ENCODE measurements at places on chromosomes 11 and 22.

- no peak for DNase-seq
These were observed 94.6 kb upstream of the PITPNB start for GRCh38 chr22:28013611-28014010.

DNA sequence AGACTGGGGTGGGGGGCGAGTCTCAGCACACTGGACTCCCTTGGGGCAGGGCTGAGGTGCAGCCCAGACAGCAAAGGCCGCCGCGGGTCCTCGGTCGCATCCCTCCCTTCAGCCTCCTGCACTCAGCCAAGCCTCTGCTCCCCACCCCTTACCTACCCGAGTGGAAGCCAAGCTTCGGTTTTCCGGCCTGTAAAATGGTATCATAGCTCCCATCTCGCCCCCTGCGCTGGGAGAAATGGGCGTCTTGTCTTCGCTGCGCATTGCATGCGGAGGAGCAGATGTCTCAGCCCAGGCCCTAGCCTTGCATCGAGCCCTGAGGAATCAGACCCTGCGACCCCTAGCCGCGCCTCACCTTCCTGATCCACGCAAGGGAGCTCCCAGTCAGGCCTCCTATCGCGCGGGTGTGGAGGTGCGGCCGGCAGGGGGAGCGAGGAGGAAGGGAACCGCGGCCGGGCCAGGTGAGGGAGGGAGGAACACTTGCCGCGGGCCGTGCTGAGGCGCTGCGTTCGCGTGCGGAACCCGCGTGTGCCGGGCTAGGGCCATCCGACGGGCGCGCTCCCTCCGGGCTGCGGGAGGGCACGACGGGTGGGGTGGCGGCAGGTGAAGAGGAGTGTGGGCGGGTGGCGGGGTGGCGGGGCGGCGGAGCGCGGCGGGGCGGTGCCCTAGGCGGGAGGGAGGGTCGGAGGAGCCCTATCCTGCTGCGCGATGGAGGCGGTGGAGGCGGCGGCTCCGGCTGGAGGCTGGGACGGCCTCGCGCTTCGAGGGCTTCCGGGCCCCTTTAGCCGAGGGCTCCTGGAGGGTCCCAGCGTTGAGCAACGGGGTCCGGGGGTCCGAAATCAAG is 4.1 kb upstream of the TBX1 start:
- DNase-seq, result no peak

DNA sequence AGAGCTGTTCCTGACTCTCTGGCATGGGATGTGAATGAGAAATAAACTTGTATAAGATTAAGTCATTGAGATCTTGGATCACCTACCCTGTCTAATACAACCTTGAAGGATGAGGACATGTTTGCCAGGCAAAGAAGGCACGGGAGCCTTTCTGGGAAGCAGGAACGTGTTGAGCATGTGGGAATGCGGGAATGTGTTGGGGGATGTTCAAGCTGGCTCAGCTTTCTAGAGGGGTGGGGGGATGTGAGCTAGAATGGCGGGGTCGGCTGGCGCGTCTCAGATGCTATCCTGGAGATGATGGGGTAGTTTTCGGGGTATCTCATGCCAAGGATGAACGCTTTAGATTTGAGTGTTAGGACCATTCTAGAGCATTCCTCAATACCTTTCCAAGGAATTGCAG is 227.1 kb downstream of the DSCAML1 start:
- no peak for DNase-seq

- no peak for DNase-seq
These were observed 4.7 kb downstream of the KLHL35 start for GRCh38 chr11:75428281-75428724.

DNA sequence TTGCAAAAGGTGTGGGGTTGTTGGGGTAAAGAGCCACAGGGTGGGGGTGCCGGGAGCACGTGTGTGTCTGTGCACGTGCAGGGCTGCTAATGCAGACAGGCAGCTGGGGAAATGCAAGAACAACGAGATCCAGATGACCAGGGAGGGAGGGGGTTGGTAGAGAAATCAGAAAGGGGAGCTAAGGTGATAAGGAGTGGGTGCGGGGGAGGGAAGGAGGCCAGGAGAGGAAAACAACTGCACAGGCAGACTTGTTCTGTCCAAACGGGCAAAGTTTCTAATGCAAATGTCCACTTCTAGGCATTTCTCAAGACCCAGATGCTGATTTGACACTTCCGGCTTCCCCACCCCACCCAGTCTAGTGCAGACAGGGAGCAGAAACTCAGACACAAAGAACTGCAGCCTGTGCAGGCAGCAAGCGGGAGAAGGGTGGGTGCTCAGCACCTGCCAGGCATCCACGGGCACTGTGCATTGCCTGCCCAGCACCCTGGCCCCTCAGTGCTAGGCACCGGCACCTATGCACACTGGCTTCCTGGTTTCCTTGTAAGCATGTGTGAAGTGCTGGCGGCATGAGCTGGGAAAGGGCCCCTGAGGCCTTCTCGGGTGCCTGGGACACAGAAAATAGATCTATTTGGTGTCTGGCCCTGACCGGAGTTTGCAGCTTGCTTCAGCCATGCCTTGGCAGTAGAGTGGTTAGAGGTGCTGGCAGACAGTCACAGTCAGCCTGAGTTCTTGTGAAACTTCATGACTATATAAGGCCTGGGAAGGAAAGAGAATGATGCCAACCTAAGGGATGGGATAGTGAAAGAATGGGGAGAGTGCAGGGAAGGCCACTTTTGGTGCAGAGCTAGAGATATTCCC is 220.1 kb upstream of the SORL1-AS1 start:
- no peak for DNase-seq

All from HL-60 (cell line).